ENCODE measurements at places on chromosomes 16 and 17.
A peak's percentile ranks its signal among the peaks of the same experiment; 100 is the strongest.

GRCh38 chr16:14628806-14629611 lies 1.1 kb downstream of the PARN start:
- peaks cover 33% of the 10 kb centered on the region for H3K4me1 ChIP-seq
- H3K4me3 ChIP-seq = peak overlapping the region; percentile 98
- no peaks in the 10 kb centered on the region for H3K27me3 ChIP-seq
- no peak for DNase-seq

DNA sequence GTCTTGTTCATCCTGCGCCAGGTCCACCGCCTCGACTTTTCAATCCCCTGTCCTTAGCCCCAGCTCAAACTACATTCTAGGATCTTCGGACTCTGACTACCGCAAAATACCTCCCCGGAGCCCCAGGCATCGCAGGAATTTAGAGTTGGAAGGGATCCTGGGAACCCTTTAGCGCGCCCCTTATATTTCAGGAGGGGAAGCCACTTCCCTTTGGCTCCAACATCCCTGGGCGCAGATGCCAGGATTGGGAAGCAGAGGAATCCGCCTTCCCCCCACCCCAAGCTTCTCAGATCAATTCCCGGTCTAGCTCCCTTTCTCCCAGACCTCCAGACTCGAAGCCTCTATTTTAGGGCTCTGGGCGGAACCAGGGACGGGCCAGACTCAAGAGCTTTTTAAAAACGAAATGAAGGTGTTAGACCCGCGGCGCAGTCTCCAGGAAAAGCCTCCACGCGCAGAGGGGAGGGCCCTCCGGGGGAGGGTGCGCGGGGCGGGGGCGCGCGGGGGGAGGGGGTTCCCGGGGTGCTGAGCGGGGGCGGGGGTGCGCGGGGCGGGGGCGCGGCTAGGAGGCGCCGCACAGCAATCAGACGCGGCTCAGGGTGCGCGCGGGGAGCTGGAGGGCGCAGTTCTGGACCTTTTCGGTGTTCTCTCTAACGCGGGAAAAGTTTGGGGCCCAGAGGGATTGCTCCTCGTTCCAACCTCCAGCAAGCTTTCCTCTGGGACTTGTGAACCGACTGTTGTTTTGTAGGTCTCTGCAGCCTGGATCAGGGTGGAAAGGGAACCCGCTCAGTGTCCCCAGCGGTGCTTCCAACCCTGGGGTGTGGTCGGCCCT lies 1.6 kb downstream of the AHSP start:
- peak overlapping the region; percentile 56 for H3K4me3 ChIP-seq
- H3K4me1 ChIP-seq = peaks cover 19% of the 10 kb centered on the region
- H3K27ac ChIP-seq = no peak overlapping the region

- DNase-seq = no peak
- H3K4me1 ChIP-seq = peaks cover 7% of the 10 kb centered on the region
- no peaks in the 10 kb centered on the region for H3K36me3 ChIP-seq
- no peak overlapping the region for H3K27ac ChIP-seq
Observed at GRCh38 chr17:81417049-81417878, 22.0 kb downstream of the BAHCC1 start.

DNA sequence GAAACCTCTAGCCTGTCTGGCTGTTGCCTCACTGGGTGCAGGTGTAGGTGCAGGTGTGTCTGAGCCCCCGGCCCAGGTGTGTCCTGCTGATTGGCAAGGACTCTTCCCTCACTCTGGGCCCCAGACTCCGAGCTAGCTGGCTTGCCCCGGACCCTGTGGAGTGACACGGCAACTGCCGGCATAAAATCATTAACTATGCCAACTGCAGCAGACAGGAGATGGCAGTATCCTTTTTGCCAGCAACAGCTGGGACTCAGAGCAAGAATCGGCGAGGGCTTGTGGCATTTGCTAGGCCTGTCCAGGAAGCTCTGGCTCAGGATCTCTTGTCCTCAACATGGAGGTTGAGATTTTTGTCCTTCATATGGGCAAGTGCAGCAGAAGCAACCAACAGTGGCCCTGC lies 20.8 kb downstream of the CIAPIN1 start:
- H3K36me3 ChIP-seq = peaks cover 46% of the 10 kb centered on the region
- DNase-seq = no peak
- H3K4me3 ChIP-seq = no peak overlapping the region
- H3K27ac ChIP-seq = no peak overlapping the region
- peaks cover 3% of the 10 kb centered on the region for H3K4me1 ChIP-seq
- H3K27me3 ChIP-seq = no peaks in the 10 kb centered on the region

- no peaks in the 10 kb centered on the region for H3K4me1 ChIP-seq
- DNase-seq = no peak
- H3K27ac ChIP-seq = no peak overlapping the region
- H3K27me3 ChIP-seq = peaks cover 44% of the 10 kb centered on the region
- no peak overlapping the region for H3K4me3 ChIP-seq
Observed at GRCh38 chr17:65515959-65516948, 45.2 kb downstream of the AXIN2 start.

DNA sequence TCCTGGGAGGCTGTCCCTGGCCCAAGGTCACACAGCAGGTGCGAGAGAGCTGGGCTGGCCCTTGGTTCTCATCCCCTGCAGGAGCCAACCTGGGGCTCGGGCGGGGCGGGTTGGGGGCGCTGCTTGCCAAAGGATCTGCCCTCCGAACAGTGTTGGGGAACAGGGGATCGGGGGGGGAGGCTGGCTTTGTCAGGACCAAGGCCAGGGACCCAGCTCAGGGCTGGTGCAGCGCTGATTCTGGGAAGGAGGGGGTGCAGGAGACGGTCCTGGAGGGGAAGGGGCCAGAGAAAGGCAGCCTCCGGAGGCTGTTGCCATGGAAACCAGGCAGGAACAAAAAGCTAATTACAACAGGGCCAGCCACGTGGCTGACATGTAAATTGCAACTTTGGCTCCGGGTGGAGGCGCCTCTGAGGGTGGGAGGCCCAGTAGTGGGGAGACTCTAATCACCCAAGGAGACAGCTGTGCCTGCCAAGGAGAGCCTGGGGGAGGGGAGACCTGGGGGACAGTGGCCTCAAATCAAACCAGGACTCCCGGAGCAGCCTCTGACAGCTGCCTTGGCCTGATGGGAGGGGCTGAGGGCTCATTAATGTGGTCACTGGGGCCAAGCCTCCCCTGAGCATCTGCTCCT lies 1.3 kb downstream of the TUBB3 start:
- H3K4me3 ChIP-seq = no peak overlapping the region
- peaks cover 62% of the 10 kb centered on the region for H3K27me3 ChIP-seq
- DNase-seq = no peak
- H3K36me3 ChIP-seq = peaks cover 3% of the 10 kb centered on the region
- peaks cover 55% of the 10 kb centered on the region for H3K4me1 ChIP-seq
- no peak overlapping the region for H3K27ac ChIP-seq

DNA sequence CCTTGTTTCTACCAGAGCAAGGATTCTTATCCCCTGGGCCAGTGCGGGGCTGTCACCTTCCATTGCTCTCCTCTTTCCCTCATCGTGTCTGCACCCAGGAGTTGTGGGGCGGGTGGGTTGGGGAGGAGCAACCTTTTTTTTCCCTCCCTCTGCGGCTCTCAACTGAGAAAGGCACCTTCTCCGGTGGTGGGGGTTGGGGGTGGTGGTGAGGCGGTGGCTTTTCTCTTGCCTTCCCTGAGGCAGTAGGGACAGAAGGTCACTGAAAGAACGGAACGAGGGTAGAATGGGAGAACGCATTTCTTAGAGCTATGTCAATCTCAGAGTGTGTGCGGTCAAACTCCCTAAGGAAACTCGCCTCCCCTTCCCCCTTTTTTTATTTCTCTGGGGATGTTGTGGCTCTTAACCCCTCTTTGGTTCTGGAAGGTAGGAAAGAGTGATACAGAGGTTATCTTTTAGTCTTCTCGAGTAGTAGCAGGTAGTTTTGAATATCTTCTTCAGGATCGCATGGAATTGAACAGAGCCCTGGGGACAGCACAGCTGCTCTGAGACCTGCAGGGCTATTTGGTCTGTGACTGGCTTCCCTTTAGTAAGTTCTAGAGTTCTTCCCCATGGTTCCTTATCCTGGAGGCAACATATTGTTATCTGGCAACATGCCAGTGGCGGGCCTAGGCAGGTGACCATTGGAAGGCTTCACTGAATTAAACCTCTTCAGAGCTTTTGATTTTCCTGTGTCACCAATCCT lies 994 bp downstream of the CLTC start:
- no peak for DNase-seq
- H3K36me3 ChIP-seq = peaks cover 24% of the 10 kb centered on the region

GRCh38 chr16:48231727-48232492 lies 12.2 kb upstream of the LONP2 start:
- no peaks in the 10 kb centered on the region for H3K4me1 ChIP-seq
- no peak overlapping the region for H3K4me3 ChIP-seq
- DNase-seq = no peak
- H3K27me3 ChIP-seq = peaks cover 13% of the 10 kb centered on the region

DNA sequence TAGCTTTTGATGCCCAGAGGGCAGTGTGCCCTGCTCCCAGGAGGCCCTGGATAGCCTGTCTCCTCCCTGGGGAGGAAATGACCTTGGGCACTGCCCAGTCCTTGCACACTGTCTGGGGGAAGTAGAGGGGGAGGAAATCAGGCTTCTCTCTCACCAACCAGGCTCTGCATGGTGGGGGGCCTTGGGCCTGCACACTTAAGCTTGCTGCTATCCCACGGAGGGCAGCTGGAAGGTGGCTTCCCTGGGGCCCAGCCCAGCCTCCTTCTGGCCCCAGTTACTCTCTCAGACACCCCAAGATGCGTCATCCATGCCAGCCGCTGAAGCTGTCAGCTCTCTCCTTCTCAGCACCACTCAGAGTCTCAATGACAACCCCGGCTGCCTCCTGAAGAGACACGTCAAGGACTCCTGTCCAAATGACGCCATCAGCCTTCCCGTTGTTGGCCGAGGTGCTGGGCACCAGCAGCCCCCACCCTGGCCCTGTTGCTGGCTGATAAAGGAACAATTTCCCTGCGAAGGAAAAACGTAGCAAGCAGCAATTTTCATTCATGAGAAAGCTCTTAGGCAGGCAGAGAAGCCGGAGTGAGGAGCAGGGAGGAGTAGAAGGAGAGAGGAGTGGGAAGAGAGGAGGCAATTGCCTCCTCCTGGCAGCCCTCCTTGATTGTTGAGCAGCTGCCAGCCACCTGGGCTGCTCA lies 95.5 kb downstream of the SDK2 start:
- H3K4me3 ChIP-seq = no peak overlapping the region
- H3K36me3 ChIP-seq = no peaks in the 10 kb centered on the region
- peaks cover 39% of the 10 kb centered on the region for H3K4me1 ChIP-seq
- DNase-seq = no peak
- H3K27ac ChIP-seq = no peak overlapping the region

GRCh38 chr17:1590029-1590746 lies 27.6 kb upstream of the PITPNA start:
- peaks cover 56% of the 10 kb centered on the region for H3K4me1 ChIP-seq
- H3K27ac ChIP-seq = peak overlapping the region; percentile 90
- H3K27me3 ChIP-seq = no peaks in the 10 kb centered on the region
- H3K4me3 ChIP-seq = peak overlapping the region; percentile 39
- DNase-seq = no peak

GRCh38 chr17:75996665-75997590 lies 3.7 kb upstream of the CDK3 start:
- peak overlapping the region; percentile 84 for H3K27ac ChIP-seq
- H3K4me3 ChIP-seq = peak overlapping the region; percentile 55
- DNase-seq = peak; percentile 23
- H3K4me1 ChIP-seq = peaks cover 23% of the 10 kb centered on the region

Measured in stimulated activated naive B cell treated with anti-CD40 and anti-IgM and Interleukin-4, amounts not matched to agents 10 μg/mL and 1 μg/mL and 100 μg/mL, for 72 hours (primary cell).